ENCODE measurements at places on chromosomes 13 and 19. TPM values are rescaled to one million over a fixed set of nuclear protein-coding genes. Genes with fewer than 3 reads are reported as not detected.

- no peak for DNase-seq
These were observed 16.2 kb upstream of the MIR17HG start for GRCh38 chr13:91331047-91331915.

DNA sequence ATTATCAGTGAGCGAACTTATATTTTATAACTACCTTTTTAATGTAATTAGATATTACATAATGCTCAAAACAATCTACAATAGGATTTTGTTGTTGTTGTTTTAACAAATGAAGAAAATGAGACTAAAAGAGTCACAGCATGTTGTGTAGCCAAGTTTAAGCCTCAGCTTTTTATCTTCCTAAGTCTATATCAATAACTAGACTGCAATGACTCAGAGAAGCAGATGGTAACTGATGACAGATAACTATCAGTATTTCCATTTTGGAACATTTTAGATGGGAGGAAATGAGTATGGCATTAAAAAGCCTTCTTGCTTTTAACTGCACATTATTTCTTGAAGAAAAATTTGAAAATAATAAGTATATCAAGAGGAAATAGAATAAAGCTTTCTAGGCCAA is 825.2 kb downstream of the SLITRK1 start:
- no peak for DNase-seq

DNA sequence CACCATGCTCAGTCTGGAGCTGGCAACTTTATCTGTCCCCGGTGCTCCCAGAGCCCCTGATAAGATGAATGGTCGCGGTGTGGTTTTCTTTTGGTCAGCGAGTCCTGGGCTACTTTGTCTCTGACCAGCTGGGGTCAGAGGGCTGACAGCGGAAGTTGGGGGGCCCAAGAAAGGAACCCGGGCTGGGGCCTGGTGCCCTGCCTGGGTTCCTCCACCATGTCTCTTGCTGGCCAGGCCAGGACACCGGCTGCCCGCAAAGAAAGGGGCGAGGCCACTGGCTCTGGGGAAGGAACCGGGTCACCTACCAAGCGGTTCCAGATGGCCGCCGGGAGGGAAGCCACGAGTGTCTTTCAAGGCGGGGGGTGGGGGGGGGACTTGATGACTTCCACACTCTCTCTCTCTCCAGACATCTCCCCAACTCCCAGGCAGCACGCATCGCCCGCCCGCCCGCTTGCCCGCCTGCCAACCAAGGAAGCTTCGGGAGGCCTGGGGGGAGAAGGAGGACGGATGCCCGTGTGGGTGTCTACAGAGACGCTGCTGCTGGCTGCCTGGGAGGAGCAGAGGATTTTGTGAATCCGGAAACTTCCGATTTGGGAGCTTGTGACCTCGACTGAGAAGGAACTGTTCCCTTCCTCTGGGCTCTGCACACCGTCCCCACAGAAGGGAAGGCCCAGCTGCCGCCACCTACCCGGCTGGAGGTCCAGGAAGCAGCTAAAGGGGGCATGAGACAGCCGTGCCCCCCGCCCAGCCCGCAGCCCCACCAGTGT is 1.1 kb downstream of the PIP5K1C start:
- no peak for DNase-seq

ZNF724 gene
- total RNA-seq, result 0.81 TPM

DNA sequence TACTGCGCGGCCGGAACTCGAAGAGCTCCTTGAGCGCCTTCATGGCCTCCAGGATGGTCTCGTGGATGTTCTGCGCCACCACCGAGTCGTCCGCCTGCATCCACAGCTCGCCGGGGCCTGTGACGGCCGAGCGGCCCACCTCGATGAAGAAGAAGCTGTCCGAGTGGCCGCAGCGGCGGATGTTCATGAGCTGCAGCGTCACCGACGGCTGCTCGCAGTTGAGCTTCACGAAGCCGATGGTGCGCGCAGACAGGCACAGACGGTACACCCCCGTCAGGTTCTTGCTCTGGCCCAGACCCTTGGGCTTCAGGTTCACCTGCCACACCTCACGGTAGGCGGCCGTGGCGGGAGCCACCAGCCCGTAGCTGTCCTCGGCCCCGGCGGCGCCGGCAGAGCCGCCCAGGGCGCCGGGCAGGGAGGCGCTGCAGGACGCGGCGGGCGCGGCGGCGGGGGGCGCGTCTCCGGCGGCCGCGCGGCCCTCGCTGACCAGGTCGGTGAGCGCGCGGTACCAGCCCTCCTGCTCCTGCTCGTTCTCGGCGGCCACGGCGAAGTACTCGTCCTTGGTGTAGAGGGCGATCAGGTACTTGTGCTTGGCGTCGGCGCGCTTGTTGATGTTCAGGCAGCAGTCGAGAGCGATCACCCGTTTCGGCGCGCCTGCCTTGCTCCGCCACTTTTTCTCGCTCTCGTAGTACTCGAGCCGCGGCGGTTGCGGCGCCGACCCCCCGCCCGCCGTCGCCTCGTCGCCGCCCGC is 1.1 kb downstream of the IRS2 start:
- no peak for DNase-seq

GRCh38 chr13:111049791-111050538 is 65.1 kb upstream of the ARHGEF7 start:
- DNase-seq, result no peak

GRCh38 chr19:19319732-19320360 is 463 bp downstream of the SUGP1 start:
- DNase-seq, result no peak

ING1 gene
- 6.6 TPM for total RNA-seq

SUCLA2 gene
- total RNA-seq, result 100 TPM

- DNase-seq, result no peak
These were observed 185.4 kb downstream of the KDM4B start for GRCh38 chr19:5154129-5154798.

DNA sequence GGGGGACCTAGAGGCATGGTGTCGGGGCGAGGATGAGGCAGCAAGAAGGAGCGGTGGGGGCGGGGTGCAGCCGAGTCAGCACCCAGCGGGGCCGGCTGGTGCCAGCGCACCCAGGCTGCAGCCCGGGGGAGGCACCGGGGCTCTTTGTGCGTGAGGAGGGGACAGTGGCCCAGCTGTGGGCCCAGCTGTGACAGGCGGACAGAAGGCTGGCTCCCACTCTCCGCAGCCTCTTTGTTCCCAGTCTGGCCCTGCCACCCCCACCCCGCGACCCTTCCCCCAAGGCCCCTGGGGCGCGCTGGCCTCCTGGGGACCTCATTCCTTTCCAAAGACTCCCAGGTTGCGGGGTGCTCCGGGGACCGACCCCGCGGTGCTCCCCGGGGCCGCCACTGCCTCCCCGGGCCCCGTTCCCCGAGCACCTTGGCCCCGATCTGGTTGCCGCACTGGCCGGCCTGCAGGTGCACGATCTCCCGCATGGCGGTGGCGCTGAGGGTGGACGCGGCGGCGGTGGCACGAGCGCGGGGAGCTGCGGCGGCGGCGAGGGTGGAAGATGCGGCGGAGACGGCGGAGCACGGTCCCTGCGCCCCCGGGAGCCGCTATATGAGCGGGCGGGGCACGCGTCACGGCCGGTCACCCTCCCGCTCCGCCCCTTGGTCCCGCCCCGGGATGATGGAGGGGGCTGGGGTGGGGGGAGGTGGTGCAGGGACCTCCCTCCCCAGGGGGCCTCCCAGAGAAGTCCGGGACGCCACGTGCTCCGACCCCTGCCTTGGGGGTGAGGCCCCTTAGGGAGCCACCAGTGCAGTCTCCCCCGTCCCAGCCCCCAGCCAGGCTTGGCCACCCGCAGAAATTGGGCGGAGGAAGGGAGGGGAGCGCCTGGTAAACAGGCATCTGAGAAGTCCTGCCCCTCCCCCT is at the start of gene TUBB4A:
TSS of gene TUBB4A (minus strand) at position 570 of the 909 bp plus-strand sequence. CDS start at position 473, 97 bp downstream.
- DNase-seq, result no peak

GRCh38 chr13:84032116-84032515 is 149.8 kb upstream of the SLITRK1 start:
- no peak for DNase-seq

DNA sequence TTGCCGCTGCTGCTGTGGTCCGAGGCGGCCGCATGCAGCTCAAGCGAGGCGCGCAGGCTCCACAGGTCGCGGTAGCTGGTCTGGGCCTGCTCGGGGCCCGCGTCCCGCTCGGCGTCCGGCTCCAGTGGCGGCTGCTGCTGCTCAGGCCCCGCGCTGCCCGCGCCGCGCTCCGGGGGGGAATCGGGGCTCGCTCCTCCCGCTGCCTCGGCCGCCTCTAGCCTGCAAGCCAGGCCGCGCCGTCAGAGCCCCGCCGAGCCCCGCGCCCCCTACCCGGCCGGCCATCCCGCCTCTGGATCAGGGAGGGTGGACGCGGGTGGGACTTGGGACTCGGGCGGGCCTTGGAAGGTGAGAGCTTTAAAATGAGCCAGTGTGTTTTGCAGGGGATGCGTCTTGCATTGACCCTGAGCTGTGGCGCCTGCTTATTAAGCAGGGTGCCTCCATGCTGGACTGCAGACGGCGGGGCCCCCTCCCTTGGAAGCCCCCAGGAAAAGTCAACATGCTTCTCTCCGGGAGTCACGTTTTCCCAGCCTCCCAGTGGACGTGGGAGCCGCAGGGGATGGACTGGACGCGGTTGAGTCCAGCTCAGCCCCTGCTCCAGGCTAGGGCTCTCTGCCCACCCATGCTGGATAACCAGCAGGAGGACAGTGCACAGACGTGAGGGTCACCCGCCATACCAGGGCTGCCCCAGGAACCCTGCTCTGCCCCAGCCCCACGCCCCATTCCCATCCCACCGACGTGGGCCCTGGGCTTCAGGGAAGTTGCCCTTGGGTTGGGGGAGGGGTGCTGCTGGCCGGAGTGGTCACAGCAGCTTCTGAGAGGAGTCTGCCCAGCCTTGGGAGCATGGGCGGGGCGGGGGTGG is 7.7 kb downstream of the CBARP start:
- DNase-seq, result no peak

GRCh38 chr19:16066611-16067104 is 9.6 kb upstream of the TPM4 start:
- no peak for DNase-seq

DNA sequence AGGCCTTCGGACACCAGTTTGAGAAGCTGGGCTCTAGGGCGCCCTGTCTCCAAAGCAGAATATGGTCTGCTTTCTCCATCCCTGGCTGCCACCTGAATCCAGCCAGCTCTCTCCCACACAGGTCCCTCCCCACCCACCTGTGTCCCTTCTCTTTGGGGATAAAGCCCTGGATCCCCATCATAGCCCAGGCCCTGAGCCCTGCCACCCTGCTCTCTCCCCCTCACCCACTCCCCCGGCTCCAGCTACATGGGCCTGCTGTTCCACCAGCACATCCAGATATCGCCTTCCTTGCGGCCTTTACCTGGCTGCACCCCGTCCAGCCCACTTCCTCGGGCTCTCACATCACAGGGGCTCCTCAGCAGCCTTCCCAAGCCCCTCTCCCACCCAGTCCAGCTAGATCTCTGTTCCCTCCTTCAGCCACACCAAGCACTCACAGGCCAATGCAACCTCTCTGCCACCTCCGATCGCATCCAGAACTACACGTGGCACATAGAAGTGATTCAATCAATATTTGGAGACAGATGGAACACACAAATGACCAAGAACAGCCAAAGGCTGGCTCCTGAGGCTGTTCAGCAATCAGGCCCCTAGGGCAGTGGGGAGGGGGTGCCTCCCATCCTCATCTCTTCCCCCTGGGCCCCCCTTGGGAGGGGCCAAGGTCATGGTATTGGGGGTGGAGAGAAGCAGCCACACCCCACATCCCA is 7.6 kb downstream of the AKT2 start:
- no peak for DNase-seq

- DNase-seq, result no peak
These were observed 48.6 kb downstream of the UBL3 start for GRCh38 chr13:29801737-29802305.

SULT2A1 gene
- not detected for total RNA-seq

GRCh38 chr13:42973581-42973980 is 18.5 kb downstream of the EPSTI1 start:
- no peak for DNase-seq

GRCh38 chr13:113013878-113014751 is 45.1 kb downstream of the MCF2L start:
- DNase-seq, result no peak

DNA sequence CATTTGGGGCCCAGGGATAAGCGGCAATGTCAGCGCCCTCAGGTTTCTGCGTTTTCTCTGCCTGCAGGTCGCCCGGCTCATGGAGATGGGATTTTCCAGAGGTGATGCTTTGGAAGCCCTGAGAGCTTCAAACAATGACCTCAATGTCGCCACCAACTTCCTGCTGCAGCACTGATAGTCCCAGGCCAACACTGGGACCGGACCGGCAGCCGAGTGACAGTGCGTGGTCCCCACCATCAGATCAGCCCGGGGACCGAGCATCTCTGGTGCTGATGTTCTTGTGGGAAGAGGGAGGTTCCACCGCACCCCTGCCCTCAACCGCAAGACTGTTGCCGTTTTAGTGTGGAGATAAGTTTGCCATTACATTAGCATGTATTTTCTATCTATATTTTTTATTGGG is 78.0 kb upstream of the GPR183 start:
- peak; percentile 24 for DNase-seq

CEACAM21 gene
- 0.27 TPM for total RNA-seq

PRTN3 gene
- 0.62 TPM for total RNA-seq

- DNase-seq, result no peak
These were observed 15.4 kb upstream of the IRGC start for GRCh38 chr19:43700395-43701000.

DNA sequence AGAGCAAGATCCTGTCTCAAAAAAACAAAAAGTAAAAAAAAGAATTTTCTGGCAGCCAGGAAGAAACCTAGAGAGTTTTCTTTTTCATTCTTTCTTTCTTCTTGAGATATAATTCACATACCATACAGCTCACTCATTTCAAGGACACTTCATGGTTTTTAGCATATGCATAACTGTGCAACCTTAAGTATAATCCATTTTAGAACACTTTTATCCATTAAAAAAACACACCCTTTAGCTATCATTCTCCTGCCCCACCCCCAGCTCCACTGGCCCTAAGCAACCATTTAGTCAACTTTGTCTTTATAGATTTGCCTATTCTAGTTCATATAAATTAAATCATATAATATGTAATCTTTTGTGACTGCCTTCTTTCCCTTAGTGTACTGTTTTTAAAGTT is 8.1 kb upstream of the IPO5 start:
- DNase-seq, result no peak

- DNase-seq, result no peak
These were observed 153.3 kb downstream of the TNFRSF19 start for GRCh38 chr13:23723471-23723870.

DNA sequence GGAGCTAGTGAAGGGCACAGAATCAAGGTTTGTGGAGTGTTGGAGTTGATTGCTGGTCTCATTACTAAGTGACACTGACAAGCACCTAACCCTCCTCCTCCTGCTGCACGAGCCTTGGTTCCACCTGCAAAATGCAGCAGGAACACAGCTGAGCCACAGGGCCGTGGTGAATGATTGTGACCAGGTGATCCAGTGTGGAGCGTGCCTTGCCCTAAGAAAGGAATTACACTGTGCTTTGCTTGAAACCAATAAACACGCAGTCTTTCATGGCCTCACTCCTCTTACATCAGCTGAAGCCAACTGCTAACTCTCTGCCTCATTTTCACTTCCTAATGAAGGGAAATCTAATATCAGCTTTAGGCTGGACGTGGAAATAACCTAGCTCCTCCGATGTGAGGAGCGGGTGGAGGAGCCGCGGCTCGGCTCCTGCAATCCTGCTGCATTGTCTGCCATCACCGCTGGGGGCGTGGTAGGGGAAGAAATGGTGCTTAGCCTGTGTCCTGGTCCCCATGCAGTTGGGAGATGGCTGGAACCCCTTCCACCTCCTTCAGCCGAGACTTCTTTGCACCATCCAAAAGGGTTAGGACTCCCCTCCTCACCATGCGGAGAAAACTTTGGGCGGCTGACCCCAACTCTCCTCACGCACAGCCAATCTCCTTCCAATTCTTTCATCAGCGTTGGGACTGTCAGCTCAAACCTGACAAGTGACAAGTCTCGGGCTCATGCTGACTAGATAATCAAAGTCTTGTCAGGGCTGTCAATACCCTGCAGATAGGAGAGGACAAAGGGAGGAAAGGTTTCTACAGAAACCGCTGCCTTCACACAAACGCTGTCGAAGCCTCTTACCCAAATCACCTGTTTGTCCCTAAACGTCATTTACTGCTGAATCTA is 427.9 kb downstream of the ZNF536 start:
- DNase-seq, result peak; percentile 83
